Esophagus mucosa (tissue), 1 donor: ENCODE measurements at places on chromosomes 3 and 15. TPM values are rescaled to one million over a fixed set of nuclear protein-coding genes. Genes with fewer than 3 reads are reported as not detected.

Gene STRIT1
- total RNA-seq, result not detected

DNA sequence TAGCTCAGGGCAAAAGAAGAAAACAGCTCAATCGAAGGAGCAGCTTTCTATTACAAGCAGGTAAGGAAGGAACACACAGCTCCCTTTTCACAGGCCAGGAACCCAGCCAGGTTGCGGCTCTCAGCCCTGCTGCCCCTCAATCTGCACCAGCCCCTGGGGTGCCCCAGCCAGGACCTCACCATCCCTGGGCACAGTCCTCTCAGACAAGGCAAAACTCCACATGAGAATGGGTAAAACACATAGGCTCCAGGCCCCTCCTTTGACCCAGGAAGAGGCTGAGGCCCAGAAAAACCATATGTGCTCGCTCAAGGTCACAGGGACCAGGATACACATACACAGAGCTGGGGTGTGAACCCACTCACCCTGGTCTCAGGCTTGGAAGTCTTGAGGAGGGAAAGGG, 178.7 kb upstream of the TLE3 start:
- ATAC-seq, result no peak

- no peak for ATAC-seq
Observed at GRCh38 chr3:130935761-130936492, 42.0 kb downstream of the ATP2C1 start.

DNA sequence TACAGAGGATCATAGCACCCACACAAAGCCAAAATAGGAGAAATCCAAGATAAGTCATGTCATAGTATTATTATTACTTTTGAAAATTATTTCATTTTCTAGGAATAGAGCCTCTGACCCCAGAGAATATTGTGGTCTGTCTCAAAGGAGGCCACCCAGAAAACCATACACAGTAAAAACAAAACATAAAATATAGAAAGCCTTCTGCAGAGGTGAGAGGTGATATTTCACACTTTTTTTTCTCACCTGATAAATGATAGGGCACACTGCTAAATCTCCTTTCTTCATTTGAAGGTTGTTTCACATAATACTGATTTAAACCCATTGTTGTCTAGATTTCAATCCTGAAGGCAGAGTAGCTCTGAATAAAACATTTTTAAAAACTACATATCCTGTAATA, 7.0 kb upstream of the CMC1 start:
- no peak for ATAC-seq

DNA sequence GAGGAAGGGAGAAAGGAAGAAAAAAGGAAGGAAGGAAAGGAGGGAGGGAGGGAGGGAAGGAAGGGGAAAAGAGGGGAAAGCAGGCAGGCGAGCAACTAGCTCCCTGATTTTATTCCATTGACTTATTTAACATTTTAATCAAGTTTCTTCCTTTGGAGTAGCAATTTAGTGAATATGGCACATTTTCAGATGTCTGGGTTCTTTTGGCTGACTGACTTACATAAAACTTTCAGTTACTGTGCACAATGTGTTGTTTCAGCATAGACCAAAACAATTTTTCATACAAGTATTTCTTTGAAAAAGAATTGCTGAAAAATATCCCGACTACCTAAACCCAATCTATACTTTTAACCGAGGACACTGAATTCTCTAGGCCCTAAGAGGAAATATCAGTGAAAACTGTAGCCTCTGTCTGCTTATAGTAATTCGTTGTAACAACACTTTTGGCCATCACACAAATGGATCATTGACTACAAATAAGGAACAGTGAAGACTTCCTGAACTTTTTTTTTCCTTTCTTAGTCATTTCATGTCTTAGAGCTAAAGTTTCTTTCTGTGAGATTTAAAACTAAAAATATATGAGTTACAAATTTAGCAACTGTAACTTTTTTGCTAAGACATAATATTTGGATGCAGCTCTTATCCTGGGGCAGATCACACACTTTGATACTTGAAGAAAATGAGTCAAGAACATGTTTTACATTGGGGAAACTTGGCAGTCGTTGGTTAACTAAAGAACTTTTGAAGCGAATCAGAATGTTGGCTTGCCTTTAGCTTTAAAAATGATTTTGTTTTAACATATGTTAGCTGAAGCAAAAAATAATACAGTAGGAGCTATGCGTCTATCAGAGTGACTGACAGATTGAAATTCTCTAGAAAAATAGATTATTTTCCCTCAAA, 79.6 kb downstream of the SOX2 start:
- no peak for ATAC-seq

DNA sequence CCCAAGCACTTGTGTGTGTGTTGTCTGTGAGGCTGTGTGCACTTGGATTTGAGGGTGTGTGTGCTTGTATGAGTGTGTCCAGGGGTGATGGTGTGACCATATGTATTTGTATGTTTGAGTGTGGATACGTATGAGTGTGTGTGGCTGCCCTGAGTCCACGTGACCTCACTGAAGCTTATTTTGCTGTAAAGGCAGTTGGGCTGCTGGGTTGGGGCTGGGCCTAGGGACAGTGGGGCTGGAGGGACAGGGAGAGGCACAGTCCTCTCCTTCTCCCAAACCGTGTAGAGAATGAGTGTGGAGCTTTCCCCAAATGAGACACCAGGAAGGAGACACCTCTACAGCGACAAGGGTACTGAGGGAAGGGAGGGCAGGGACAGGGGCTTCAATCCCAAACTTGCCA, 163.4 kb upstream of the TLE3 start:
- ATAC-seq, result no peak

DNA sequence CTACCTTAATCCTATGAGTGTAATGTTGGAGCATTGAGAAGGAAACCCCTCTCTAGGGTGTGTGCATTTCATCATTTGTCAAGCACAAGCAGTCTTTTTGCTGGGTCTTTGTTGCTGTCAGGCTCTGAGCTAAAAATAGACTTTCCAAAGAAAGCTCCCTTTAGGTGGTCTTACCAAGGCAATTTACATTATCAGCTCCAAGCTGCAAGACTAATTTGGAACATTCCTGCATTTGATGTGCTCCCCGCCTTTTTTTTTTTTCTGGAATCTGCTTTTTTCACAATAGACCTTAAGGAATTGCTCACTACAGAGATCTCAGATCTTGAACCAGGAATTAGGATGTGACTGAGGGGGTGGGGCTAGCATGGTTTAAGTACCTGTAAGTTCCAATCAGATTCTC, 60.6 kb upstream of the STAC start:
- no peak for ATAC-seq

GRCh38 chr3:10259036-10259435, 10.8 kb downstream of the TATDN2 start:
- ATAC-seq, result no peak

DNA sequence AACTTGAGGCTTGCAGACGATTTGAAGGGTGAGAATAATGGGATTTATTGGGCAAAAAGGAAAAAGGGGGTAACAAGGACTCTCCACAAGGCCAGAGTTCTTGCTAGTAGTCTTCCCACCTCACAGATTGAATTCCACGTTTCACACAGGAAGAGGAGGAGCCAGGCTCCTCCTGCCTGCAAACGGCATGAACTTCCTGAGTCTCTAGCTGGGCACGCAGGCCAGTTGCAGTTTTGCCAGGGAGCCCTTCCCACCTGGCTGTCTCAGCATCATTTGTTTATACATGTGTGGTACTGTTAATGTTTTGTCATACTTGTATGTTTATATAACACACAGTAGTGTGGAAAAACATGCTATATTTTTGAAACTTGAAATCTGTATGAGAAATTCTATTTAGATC, 155.0 kb downstream of the NLGN1 start:
- ATAC-seq, result no peak

Gene CHRFAM7A
- total RNA-seq, result not detected

GRCh38 chr3:114619771-114620170, 325.9 kb downstream of the TIGIT start:
- no peak for ATAC-seq

Gene PTX3
- 0.16 TPM for total RNA-seq

GRCh38 chr3:160162440-160162839, 62.8 kb upstream of the C3orf80 start:
- ATAC-seq, result no peak

DNA sequence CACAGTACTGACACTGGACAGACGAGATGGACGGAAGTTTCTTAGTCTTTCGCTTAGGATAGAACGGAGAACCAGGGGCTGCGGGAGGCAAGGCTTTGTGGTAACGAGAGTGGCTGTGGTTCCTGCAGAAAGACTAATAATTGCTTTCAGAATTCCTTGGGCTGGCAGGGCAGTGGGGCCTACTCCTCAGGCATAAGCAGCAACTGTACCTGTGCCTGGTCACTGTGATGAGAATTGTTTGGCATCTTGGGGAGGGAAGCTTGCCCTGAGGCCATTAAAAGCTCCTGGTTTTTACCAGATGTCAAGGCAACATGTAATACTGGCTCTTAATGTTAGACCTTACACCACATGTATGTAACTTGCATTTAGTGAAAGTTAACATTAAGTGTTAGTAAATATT, 7.6 kb downstream of the NIPA2 start:
- no peak for ATAC-seq
